ENCODE measurements at places on chromosomes 16 and 17.
A peak's percentile ranks its signal among the peaks of the same experiment; 100 is the strongest.

DNA sequence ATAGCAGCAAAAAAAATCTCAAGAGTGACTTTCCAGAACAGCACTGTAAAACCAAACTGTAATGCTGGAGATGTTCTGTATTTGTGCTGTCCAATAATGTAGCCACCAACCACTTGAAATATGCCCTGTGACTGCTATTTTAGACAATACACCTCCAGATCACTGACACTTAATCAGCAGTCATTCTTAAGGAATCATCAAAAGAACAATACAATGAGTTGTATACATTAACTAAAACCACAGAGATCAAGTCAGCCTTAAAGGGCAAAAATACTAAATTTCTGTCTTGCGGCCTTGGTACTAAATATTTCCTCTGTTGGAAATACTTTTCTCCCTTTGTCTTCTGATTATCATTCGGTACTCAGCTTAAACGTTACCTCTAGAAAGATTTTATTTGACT lies 33.6 kb upstream of the ANKFY1 start:
- DNase-seq: no peak

GRCh38 chr17:38428643-38429371 lies 543 bp downstream of the ARHGAP23 start:
- DNase-seq: peak; percentile 81

DNA sequence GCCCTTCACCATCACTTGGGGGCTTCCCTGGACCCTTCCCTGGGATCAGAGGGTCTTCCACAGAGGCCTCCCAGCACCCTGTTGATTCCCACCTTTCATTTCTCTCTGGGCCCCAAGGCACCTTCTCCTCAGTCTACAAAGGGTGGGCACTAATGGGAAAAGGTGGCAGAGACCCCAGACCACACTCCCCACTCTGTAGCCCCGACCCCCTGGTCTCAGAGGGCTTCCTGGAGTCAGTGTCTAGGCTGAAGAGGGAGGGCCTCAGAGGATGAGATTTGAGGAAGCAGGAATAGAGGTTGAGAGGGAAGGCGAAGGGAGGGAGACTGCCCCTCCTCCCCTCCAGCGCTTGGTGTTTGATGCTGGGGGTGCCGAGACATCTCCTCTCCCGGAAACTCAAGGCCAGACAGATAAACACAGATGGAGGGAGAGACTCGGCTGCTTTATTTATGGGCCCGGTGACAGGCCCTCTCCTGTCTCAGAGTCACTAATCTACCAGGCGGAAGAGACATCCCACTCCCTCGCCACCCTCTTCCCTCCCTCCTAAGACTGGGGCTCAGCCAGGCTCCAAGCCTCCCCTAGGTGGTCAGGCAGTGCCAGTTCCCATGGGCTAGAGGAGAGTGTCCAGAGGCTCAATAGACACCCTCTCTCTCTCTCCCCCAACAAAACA lies 18.5 kb upstream of the SP2 start:
- DNase-seq: no peak

GRCh38 chr17:20781260-20781659 lies 201.7 kb downstream of the CDRT15L2 start:
- DNase-seq: no peak

- DNase-seq: peak; percentile 20
These were observed 84.8 kb downstream of the MRM1 start for GRCh38 chr17:36686123-36686669.

DNA sequence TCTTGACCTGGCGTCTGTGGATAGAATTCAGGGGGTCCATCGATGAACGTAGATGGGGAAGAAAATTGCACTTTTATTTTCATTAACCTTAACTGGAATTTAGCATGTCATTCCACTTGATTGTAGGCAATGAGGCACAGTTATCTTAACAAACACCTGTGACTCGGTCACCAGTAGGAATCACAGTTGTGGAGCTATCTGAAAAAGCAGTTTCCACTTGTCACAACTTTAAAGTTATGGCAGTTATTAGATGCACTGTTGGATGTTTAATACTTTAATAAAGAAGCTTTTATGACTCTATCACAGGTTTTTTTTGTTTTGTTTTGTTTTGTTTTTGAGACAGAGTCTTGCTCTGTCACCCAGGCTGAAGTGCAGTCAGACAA lies 83.7 kb upstream of the LGALS9 start:
- DNase-seq: no peak

DNA sequence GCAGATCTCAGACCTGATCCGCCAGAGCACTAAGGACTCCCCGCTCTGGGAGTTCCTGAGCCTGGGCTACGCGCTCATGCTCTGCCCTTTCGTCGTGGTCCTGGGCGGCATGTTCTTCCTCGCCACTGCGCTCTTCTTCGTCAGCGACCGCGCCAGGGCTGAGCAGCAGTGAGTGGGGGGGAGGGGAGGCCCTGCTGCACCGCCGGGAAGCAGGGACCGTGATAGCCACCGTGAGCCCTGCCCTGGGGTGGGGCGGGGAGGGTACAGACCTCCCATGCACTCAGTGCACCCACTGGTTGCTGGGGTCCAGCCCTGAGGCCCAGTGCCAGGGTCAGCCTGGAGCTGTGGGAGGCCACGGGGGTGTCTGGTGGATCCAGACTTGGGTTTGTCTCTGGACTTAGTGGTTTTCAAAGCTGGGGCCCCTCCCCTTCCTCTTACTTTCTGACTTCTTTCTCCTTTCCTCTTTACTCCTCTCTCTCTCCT lies 18.9 kb downstream of the MYBBP1A start:
- no peak for DNase-seq

DNA sequence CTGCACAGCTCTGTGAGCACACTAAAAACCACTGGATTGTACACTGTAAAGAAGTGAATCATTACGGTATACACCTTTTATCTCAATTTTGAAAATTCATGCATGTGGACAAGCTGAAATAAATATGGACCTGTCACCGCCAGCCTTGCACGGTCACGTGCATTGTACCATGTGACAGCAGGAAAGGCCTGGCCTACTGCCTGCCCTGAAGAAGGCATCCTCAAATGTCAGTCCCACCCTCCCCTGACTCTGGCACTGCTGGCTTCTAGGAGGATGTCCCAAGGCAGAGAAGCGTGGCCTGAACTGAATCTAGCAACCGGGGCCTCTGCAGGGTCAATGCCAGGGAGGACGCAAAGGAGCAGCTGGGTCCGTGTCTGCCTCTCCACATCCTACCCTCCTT lies 34.6 kb downstream of the SLC38A8 start:
- DNase-seq: no peak

DNA sequence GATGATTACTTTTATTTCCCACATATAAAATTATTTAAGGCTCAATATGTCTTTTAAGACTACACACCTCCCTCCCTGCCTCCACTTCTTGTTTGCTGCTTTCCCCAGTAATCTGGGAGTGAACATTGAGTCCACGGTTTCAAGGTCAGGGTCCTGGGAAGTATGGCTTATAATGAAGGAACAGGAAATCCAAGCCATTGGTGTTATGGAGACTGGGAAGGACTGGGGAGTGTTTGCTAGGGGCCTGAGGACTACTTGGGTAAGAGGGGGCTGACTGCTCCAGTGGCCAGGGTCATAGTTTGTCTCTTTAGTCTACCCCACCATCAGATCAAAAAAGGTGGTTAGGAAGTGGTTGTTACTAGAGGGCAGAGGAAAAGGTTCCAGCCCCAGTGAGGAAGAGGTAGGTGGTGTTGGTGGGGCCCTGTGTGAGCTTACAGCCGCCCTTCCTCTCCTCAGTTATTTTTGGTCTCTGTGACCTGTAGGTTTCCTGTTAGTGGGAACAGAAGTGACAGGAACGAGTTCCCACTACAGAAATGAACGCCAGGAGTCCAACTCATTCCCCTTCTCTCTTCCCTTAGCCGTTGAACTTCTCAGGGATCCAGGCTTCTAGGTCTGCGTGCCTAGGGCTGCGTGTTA lies 742 bp upstream of the SLC16A13 start:
- DNase-seq: no peak

- peak; percentile 60 for DNase-seq
These were observed 15.5 kb upstream of the TIMP2 start for GRCh38 chr17:78940708-78941107.

DNA sequence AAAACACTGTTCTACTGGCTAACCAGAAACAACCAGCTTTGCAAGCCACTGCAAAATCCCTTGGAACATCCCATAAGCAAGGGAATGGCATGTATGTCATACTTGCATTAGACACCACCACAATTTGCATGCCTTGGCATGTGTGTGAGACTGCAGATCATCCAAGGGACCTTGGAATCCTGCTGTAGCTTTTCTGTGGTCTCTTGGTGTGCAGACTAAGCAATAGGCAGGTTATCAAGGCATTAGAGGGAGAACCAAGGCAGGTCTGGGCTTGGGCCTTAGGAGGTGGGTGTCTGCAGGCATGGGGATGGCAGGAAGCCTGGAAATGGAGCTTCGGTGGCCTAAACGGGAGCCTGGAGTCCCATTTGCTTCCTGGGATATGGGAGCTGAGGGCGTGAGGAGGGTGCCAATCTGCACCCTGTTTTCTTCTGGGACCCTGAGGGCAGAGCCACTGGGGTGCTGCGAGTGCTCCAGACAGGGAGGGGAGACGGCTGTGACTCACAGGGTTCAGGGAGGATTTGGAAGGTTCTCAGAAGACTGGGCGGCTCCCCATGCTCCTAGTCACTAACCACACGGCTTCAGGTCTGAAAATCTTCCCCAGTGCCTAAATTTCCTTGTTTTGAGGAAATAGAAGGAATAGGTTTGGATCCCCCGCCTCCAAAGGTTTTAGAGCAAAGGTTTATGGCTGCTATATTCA lies 36.6 kb downstream of the FAM20A start:
- DNase-seq: no peak

GRCh38 chr17:50176559-50177357 lies 11.0 kb downstream of the SGCA start:
- no peak for DNase-seq

DNA sequence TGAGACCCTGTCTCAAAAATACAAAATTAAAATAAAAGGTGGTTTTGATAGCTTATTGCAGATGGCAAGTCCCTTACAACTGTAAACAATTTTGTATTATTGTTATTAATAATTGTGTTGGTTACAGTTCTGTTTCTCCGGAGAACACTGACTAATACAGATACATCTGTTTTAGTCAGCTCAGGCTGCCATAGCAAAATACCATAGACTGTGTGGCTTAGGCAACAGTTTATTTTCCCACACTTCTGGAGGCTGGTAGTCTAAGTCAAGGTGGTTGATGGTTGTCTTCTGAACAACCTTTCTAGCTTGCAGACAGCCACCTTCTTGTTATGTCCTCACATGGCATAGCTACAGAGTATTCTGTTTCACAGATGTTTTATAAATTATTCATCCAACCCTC lies 14.2 kb upstream of the IL21R start:
- DNase-seq: no peak

DNA sequence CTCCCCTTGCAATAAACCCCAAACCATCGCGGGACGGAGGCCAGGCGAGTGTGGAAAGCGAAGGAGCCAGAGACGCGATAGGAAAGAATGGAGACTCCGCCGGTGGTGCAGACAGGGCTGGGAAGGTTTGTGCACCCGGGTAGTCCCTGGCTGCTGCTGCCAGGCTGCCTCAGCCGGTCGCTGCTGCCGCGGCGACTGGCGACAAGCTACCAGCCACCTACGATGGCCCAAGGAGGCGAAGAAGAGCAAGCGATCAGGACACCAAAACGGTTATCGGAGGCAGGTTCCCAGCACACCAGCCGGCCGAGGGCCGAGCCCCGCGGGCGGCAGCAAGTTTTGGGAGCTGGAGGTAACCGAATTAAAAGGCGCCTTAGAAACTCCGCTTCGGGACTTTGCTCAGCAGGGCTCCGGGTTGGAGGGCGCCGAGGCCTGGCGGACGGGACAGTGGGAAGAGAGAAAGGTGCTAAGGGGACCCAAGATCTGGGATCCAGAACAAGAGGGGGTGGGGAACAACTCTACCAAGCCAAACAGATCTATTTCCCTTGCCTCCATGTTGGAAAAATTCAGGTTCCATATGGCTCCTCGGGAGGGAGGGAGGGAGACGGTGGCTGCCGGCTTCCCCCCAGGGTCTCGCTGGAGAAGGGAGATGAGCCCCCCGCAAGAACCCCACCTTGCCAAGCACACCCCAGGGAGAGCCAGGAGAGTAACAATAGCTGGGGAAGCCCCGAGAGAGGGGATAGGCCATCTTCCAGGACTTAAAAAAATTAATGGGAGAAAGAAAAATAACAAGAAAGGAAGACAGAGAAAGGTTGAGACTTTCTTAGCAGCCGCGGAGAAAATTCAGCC lies 9.7 kb upstream of the HOXB2 start:
- DNase-seq: no peak

DNA sequence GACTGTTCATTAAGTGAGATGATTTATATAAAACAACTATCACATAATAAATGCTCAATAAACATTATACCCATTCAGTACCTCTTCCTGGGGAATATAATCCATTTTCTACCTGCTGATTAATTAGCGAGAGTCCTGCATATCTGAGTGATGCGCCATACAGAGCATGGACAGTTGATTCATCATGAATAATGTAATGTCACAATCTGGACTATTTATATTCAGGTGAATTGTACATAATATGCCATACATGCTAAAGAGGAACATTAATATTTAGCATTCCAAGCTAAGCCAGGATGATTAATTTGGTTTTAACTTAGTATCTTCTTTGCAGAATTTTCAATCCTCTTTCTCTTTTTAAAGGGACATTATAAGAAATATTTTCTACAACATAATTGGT lies 362.0 kb upstream of the XYLT1 start:
- no peak for DNase-seq

DNA sequence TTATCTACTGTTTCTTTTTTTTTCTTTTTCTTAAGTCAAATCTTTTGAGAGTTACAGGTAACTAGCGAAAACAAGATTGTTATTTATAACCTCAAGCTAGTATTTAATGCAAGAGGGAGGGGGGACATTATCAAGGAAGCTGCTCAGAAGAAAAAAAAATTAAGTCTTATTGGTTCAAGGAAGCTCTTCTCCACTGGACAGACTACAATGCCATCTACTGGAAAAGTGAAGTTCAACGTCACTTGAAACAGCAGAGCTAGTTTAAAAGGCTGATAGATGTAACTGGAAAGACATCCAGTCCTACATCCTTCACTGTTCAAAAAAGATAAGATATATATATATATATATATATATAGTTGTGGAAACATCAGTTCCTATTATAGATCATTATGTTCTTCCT lies 418.0 kb upstream of the PSMD7 start:
- DNase-seq: no peak

GRCh38 chr16:86740906-86741799 lies 162.8 kb downstream of the FOXL1 start:
- no peak for DNase-seq

GRCh38 chr17:8152112-8152775 lies at the start of gene PER1:
Gene PER1, minus strand, starts transcription at chr17:8152404. Its CDS starts 1,698 bp downstream, at chr17:8150706.
- peak; percentile 90 for DNase-seq

DNA sequence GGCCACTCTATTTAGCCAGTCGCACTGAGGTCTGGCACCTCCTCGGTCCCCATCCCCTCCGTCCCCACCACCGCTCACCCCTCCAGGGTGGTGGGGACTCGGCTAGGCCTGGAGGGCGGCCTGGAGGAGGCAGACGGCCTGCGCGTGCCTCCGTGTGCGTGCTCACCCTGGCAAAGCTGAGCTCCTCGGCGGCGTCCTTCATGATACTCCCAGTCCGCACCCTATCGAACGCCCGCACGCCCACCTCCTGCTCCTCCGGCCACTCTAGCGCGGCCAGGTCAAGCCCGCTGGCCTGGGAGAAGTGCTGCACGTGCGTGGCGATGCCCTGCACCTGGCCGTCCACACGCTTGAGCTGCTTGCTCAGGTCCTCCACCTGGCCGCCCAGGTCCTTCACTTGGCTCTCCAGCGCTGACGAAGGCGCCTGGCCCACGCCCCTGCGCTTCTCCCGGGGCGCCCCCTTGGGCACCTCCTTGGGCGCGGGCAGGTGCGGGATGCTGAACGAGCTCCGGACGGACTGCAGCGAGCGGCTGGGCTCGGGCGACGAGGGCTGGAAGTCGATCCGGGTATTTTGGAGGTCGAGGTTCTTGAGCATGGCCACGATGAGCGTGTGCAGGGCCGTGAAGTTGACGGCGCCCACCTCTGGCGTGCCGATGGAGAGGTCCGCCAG lies 644 bp downstream of the QRICH2 start:
- DNase-seq: no peak
